ENCODE measurements at places on chromosomes 2 and 18.

GRCh38 chr2:223416815-223417610, 185.1 kb downstream of the SCG2 start:
- no peak for DNase-seq

GRCh38 chr2:45826460-45826859, 175.0 kb downstream of the PRKCE start:
- DNase-seq = no peak

- DNase-seq = no peak
Observed at GRCh38 chr2:189613650-189614420, 33.2 kb upstream of the SLC40A1 start.

DNA sequence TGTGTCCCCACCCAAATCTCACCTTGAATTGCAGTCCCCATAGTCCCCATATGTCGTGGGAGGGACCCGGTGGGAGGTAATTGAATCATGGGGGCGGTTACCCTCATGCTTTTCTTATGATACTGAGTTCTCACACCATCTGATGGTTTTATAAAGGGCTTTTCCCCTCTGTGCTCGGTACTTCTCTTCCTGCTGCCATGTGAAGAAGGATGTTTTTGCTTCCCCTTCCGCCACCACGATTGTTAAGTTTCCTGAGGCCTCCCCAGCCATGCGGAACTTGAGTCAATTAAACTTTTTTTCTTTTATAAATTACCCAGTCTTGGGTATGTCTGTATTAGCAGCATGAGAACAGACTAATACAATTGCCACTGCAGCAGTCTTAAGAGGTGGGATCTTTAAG, 134.9 kb downstream of the LTBP1 start:
- no peak for DNase-seq

- no peak for DNase-seq
Observed at GRCh38 chr2:101619191-101619591, 78.3 kb upstream of the MAP4K4 start.

GRCh38 chr2:6497048-6497447, 368.7 kb downstream of the CMPK2 start:
- DNase-seq = no peak

GRCh38 chr2:198756166-198756565, 701.6 kb downstream of the SATB2 start:
- DNase-seq = no peak

DNA sequence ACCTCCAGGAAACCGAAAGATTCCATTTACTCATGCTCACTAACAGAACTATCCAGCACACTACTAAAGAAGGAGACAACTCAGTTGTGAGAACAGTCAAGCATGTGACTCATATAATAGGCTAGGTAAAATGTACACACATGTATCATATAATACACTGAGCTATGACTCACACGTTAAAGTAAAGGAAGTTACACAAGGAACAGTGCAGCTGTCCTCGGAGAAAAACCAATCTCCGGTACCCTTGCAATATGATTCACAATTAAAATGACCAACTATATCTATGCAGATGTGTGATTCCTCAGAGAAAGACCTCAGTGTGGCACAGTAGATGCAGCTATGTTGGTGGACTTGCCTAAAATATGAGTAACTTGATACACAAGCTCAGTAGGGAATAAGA, 76.5 kb downstream of the STRN start:
- DNase-seq = no peak

DNA sequence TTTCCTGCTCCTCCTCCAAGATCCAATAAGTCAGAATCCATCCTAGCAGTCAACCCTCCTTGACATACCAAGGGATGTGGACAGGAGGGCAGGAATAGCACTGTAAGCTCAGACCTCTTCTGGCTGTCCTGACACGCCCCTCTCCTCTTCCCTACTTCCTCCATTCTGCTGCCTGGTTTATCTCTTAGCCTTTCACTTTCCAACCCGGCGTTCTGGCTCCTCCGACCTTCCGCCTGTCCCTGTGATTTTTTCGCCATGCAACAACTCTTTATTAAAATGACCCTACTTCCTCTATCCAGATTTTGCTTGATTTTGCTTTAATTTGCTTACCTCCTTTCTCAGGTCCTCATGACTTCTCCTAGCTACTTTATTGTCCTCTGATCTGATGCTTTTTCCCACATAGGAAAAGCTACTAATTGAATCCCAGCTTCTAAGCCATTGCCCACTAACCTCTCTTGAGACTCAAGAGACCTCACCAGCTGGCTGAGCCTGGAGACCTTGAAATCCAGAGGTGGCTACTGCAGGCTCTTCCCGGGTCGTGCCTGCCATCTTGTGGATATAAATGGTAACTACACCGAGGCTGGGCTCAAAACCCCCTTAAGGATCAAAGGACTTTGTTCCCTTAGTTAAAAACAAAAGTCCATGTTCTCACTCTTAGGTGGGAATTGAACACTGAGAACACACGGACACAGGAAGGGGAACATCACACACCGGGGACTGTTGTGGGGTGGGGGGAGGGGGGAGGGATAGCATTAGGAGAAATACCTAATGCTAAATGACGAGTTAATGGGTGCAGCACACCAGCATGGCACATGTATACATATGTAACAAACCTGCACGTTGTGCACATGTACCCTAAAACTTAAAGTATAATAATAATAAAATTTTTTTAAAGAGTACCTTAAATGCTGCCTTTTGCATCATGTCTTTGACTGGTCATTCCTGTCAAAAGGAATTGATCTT, 139.4 kb downstream of the AKAIN1 start:
- DNase-seq = no peak

DNA sequence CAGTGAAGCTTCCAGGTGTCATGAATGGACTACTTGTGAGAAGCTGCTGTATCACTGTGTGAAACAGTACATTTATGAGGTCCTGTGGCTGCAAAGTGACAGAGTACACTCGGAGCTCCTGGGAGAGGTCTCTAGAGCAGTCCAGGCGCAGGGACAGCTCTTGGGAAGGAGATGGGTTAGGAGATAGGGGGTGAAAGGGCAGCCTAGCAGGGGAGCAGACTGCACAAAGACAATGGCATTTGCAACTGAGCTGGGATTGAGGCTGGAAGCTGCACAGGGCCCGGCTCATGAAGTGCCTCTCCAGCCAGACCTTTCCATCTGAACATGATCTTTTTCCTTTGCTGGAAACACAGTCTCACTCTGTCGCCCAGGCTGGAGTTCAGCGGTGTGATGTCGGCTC, 83.6 kb downstream of the RHOB start:
- no peak for DNase-seq

DNA sequence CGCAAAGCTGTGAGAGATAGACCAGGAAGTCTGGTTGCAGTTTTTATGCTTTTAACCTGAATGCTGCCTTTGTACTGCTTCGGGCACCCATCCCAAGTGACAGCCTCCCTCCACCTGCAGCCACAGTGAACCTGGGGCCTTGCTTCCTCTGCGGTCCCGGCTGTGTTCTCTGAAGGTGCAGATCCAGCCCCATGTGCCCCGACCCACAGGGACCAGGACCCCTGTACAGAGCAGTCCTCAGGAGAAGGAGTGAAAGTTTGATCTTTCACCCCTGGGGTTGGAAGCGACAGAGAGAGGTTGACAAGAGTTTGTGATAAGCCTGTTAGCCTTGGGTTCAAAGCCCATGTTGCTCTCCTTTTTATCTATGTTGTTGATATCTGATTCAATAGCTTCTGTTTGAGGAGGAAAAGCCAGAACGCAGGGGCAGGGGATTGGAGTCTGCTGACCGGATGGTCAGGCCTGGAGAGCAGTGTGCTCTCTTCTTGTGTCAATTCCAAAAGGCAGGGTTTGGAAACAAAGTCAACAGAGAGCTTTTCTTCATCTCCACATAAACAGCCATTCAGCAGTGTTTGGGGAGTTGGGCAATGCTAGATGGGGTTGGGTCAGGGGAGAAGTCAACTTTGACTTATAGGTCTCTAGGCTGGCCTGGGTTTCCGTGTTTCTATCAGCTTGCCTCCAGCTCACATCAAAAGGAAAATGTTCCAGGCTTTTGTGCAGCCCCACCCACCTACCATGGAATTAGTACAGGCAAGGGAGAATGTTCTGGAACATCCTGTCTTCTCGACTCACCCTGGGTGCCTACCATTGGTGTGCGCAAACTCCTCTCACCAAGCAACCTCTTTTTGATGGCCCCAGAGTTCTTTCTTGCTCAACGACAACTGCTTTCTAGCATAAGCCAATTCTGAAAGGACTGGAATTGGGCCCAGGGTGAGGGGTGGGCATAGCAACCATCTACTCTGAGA, 214.9 kb downstream of the ALPK2 start:
- DNase-seq = no peak

GRCh38 chr18:70287731-70288130, 1.1 kb upstream of the SOCS6 start:
- no peak for DNase-seq

GRCh38 chr2:118250001-118250400, 161.7 kb downstream of the INSIG2 start:
- no peak for DNase-seq

DNA sequence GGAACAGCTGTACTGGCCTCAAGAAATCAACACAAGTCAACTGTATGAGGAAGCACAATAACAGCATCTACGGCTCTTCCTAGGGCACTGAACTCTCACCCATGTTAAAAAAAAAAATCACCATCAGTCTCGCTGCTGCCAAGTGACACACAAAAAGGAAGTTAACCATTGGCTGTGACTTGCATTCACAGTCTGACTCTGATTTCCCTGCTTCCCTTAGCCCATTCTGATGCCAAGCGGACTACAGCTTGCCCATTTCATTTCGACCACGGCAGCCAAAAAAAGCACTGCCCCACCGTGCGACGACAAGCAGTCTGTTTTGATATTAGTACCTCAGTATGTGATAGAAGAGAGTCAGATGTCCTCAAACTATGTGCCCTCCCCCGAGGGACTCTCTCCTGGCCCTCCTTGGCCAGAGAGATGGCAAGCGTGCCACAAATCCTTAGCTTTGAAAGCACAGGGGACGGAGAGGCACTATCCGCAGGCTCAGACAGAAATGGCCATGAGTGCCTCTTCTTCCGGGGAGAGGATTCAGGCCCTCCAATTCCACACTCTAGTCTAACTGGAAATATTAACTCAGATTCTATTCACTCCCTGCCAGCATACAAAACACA, 250.0 kb downstream of the TCF4 start:
- DNase-seq = no peak
